ENCODE measurements at places on chromosomes 4 and X.

GRCh38 chrX:24870143-24870542, 145.6 kb downstream of the ARX start:
- DNase-seq = no peak

- no peak for DNase-seq
These were observed 45.7 kb upstream of the CCDC160 start for GRCh38 chrX:134191281-134191680.

DNA sequence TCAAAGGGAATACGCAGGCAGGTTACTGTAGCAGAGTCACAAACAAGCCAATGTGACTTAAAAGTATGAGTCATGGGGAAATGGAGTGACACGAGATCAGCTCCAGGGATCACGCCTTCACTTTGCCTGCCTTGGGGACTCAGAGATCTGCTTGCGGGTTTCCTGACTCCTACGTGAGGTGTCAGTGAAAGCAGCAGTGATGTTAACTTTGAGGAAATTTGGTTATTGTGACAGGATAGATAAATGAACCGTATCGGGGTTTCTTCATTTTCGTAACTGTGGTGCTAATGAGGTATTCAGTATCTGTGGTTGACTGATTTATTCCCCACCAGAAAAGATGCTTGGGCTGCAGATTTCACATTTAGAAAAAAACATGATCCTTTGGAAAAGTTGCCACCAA, 383.3 kb upstream of the ZFP42 start:
- DNase-seq = no peak

GRCh38 chrX:153449368-153450113, 3.7 kb upstream of the TREX2 start:
- DNase-seq = no peak
